ENCODE measurements at places on chromosomes 2 and 18.

- DNase-seq = no peak
Observed at GRCh38 chr2:168796583-168797285, 5.7 kb upstream of the NOSTRIN start.

DNA sequence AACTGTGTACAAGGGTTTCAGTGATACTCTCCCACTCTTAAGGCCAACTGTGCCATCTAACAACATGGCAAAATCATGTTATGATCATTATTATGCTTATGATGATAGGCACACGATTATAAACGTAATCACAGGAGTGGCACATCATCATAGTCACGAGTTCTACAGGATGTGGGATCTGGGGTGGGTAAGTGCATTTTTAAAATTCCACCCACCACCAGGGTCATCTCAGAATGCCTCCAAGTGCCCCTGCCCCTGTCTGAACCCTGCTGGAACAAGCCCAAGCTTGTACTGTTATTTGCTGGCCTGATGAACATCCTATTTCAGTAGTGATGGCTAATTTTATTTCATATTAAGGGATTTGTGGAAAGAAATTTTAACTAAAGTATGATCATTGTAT, 117.8 kb downstream of the PTPRM start:
- DNase-seq = peak; percentile 14

DNA sequence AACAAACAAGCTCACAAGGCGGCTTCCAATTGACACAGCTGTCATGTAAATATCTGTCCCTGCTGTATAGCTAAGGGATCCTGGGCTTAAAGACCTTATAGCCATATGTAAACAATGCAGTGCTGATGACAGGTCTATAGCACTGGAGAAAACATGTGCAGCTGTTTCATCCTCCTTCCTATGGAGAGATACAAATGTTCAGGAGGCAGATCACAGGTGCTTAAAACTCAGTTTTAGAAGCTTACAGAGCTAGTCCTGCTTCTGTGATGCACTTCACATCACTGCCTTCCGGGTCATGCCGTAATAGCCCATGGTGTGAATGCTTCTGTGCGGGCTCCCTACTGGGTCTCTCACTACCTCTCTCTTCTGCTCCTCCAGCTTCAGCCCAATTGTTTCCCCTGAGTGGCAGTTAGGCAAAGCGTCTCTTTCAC, 262.4 kb upstream of the CHST9 start:
- no peak for DNase-seq

DNA sequence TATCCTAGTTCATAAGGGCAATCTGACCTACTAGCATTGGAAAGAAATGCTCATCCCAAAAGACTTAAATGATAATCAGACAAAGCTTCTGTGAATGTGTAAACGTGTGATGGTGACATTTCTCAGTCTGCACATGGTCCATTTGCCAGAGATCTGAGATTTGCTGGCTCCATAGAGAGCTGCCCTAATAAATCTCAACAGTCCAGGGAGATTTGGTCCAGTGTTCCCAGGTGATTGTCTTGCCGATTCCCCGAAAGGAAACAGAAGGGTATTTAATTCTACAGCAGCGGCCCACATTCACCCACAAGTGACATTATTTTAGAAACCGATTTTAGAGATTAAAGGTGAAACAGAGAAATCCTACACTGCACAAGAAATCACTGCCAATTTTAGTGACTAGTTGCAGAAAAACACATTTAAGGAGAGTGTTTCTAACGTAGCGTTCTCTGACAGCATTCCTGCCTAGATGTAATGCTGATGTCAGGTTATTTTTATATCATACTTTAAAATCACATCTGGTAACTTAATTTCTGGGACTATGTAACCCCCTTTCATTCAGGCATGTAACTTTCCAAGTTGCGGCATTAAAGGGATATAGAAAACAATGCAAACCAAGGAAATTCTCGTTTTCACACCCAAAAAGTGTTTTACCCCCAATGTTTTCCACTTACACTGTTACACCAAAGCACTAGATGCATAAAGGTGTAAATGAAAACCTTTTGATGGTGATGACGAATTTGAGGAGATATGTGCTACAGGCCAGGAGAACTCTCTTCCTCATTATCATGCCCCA, 231.9 kb upstream of the FN1 start:
- no peak for DNase-seq

GRCh38 chr2:112699984-112700667, 20.7 kb upstream of the NT5DC4 start:
- no peak for DNase-seq

GRCh38 chr2:10132596-10132995, 10.1 kb downstream of the RRM2 start:
- DNase-seq = no peak

- DNase-seq = no peak
Observed at GRCh38 chr2:237823544-237823943, 25.0 kb downstream of the RBM44 start.

GRCh38 chr2:206713746-206714145, 4.5 kb downstream of the DYTN start:
- no peak for DNase-seq

DNA sequence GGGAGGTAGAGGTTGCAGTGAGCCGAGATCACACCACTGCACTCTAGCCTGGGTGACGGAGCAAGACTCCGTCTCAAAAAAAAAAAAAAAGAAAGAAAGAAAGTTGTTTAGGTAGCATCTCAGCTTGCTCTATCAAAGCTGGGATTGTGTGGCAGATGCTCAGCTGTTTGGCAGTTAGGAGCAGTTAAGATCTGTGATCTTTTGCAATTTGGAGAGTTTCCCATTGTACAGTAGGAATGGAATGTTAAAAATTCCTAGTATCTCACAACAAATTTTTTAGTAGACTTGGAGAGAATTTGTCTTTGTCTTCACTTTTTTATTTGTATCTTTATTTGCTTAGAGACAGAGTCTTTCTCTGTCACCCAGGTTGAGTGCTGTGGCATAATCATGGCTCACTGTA, 122.9 kb upstream of the UNC80 start:
- DNase-seq = peak; percentile 83

- no peak for DNase-seq
Observed at GRCh38 chr2:241870611-241871537, 1.3 kb downstream of the RTP5 start.

DNA sequence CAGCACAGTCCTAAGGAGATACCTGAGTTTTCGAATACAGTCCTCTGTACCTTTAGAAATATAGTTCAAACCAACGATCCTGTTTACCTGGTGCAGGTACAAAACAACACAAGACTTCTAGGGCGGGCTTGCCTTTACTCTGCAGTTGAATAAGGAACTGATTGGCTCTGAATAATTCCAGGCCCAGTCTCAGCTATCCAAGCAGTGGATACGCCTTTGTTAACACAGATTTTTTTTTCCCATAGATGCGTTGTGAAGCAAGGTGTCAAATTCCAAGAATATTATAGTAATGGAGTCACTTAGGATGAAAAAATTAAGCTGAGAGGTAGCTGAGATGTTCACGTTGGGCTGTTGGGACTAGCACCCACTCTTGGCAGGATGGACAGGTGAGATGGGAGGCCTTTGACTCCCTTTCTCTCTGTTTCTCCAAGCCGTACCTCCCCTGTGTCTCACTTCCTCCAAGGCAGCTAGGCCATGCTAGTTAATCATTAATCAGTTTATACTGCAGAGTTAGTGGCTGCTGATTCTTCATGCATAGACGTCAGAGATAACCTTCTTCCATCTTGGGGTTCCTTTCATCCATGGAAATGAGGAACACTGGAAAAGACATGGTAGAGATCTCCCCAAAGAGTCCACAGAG, 380.8 kb upstream of the ACVR2A start:
- no peak for DNase-seq

DNA sequence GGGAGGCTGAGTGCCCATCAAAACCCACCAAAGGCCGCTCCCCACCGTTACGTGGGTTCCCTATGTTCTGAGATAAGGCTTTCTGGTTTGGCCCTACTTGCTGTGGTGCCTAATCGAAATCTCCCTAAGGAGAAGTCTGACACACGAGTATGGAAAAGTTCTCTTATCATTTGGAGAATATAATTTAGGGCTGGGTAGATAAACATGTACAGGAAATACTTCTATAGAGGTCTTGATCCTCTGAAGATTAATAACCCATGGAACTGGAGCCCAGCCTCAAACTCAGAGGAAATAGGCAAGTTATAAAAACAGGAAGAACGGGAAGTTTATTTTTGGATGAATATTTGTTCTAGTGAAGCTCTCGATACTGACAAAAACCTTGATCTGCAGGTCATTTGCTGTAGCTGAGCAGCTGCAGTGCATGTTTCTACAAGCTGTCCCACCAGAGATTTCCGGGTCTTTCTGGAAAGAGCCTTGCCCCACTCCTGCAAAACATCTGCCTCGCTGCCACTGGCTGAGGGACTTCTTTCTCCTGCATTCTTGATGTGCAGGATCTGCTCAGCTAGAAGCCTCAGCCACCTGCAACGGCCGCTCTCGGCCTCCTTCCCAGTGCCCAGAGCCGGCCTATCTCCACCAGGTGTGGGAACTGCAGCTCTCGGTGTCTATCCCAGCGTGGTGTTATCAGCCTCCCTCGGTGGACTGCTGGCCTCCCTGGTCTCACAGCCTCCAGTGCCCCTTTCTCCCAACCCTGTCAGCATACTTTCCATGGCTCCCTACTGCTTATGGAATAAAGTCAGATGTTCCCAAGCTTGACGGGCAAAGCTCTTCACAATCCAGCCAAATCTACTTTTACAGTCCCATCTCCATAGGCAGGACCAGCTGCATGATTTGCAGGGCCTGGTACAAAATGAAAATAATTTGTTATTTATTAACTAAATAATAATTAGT, 48.6 kb downstream of the SPRED2 start:
- DNase-seq = no peak

GRCh38 chr2:64838817-64839216, 150.4 kb upstream of the SLC1A4 start:
- peak; percentile 87 for DNase-seq

- peak; percentile 22 for DNase-seq
Observed at GRCh38 chr2:9738535-9739496, 104.5 kb upstream of the TAF1B start.
